ENCODE measurements at places on chromosomes 16 and 17. TPM values are rescaled to one million over a fixed set of nuclear protein-coding genes. Genes with fewer than 3 reads are reported as not detected.

DNA sequence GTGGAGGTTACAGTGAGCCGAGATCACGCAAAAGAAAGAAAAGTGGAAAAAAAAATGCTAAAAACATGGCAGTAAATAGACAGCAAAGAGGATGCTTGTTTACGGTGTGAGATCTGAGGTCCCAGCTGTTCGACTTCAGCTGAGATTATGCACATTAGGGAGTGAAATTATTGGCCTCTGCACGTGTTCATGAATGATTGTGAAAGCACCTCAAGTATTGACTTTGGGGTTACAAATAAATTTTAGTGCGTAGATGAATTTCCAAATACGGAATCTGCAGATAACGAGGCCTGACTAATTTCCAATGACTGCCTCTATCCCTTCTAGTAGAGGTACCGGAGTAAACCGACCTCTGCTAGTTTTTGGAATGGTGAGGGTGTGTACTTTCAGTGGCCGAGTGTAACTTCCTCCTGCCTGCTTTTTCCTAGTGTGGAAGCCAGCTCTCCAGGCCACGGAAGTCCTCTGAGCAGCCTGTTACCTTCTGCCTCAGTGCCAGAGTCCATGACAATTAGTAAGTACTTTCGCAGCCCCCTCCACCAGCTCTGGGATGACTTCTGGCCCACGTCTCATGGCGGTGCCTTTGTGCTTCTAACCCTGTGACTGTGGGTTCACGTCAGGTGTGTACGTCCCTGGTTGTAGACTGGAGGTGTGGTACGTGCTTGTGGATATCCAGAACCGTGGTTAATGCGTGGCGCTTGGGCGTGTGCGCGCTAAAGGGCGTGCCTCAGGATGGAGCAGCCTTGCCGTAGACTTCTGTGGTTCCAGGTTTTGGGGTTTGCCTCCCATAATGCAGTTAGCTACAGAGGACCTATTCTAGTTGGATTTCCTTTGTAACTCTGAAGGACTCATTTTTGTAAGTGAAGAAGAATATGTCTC, 102.1 kb downstream of the SNX29 start:
- DNase-seq: peak; percentile 41

DNA sequence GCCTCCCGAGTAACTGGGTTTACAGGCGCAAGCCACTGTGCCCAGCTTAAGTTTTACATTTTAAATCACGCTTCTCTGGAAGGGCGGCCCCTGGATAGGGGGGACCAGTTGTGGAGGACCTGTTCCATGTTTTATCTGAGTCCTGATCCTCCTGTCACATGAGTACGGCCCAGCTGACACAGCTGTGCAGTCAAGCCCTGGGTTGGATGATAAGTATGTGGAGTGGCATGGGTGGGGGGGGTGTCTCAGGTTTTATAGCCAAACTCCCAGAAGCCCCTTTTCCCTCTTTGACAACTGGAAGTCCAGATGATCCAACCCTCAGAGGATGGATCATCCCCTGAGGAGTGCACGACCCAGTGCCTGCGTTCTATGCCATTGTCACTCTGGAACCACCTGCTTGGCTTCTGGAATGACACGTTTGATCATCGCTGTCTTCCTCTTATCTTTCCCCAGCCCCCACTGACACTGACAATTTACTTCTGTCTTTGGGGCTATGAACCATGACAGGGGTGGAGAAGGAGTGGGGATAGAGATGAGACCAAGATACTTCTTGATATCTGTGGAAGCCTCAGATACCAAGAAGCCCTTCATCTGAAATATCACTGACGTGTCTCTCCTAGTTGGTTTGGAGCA, 191.2 kb downstream of the MSI2 start:
- peak; percentile 23 for DNase-seq

DNA sequence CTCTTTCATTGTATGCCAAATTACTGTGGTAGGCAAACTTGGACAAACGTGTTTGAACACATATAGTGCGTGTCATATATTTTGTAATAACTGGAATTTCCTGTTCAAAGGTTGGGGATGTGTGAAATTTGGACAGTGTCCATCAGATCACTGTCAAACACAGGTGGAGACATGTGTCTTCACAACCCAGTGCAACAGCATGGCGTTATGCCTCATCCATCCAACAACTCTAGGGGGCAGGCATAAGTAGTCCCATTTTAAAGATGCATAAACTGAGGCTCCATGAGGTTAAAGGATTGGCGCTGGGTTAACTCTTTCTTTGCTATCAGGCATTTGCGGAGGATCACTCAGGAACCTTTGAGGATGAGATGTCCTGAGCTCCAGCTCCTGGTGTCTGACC, 103.7 kb downstream of the RBFOX1 start:
- no peak for DNase-seq

DNA sequence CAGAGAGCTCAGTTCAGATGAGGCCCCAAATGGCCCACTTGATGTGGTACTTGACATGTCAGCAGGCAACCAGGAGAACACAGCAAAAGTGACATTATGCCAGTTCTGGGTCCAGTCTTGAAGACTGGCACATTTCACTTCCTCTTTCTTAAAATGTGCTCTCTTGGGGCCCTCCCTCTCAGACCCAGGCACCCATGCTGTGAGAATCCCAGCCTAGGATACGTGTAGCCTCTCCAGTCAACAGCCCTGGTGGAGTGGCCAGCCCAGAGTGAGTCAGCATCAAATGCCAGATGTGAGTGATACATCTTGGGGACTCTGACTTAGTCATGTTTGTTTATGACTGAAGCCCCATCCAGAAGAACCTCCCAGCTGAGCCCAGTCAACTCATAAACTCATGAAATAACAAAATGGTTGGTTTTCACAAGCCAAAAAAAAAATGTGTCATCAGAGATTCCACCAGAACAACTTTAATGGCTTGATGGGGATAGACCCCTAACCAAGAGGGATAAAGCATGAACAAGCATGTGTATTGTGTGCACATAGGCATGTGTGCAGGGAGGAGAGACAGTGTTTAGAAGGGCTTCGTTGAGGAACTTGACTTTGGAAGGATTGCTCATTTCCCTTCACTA, 82.5 kb upstream of the TNRC6C start:
- no peak for DNase-seq

- no peak for DNase-seq
Measured at GRCh38 chr16:85601730-85602401, 11.3 kb upstream of the GSE1 start.

DNA sequence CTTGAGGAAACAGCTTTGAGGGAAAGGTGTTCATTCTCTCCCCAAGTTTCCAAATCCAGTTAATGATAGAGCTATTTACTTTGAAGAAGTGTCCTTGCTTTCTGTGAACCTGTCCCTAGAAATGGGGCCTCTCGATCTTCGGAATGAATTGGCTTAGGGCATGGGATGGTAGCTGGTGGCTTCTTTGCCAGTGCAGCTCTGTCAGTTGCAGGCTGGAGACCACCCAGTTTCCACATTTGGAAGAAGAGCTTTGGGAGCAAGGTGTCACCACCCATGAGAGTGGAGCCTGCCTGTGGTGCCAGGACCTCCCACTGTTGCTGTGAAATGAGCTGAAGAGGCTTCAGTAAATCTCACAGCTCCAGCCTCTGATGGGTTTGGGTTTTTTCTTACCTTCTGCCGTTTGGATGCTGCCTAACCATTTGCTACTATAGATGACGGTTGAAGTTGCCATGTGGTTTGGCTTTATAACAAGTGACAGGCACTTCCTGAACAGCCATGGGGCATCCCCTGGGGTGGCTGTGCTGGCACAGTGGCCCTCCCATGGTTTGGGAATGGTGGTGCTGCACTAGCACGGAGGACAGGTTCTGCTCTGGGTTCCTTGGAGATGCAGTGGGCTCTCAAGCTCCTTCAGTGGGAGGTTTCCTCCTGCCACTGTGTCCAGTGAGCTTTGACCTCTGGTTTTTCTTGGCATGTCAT, 19.5 kb upstream of the SLC5A10 start:
- no peak for DNase-seq

- DNase-seq: no peak
Measured at GRCh38 chr16:21009815-21010214, 109.2 kb downstream of the LYRM1 start.

GRCh38 chr16:73202161-73202729, 154.3 kb upstream of the ZFHX3 start:
- no peak for DNase-seq

- DNase-seq: no peak
Measured at GRCh38 chr16:11094857-11095565, 150.6 kb downstream of the CLEC16A start.

- DNase-seq: no peak
Measured at GRCh38 chr17:67696853-67697498, 20.8 kb upstream of the NOL11 start.

GRCh38 chr16:57575468-57576277, 33.2 kb downstream of the ADGRG5 start:
- DNase-seq: peak; percentile 68

DNA sequence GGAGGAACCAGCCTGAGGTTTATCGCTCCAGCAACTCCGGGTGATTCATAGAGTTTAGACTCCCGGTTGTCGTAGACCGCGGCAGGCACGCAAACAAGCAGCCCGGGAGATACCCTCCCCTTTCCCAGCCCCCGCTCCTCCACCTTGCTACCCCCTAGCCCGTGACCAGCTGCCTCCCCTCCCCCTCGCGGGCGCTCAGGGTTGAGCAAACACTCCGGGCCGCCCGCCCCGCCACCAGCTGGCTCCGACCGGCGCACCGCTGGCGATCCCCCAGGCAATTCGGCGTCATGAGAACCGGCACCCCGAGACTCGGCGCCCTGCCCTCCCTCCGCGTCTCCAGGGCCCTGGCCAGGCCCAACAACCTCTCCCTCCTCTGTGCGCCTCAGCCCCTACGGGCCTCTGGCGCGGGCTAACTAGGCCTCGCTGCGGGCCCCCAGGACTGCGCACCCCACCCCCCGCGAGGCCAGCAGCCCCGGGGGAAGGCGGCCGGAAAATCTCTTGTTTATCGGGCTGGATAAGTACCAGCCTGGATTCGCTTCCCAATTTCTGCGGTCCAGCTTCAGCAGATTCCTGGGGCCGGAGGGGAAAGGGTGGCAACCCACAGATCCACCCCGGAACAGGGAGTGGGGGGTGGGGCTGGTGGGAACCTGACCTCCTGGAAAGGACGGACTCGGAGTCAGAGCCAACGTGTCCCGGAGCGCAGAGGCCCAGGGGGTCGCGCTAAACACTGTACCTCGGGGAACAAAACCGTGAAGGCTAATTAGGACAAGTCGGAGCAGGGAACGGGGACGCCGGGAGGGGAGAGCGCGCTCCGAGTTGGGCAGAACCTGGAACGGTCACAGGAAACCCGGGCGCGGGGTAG, 951 bp upstream of the GPRC5C start:
- DNase-seq: peak; percentile 94

DNA sequence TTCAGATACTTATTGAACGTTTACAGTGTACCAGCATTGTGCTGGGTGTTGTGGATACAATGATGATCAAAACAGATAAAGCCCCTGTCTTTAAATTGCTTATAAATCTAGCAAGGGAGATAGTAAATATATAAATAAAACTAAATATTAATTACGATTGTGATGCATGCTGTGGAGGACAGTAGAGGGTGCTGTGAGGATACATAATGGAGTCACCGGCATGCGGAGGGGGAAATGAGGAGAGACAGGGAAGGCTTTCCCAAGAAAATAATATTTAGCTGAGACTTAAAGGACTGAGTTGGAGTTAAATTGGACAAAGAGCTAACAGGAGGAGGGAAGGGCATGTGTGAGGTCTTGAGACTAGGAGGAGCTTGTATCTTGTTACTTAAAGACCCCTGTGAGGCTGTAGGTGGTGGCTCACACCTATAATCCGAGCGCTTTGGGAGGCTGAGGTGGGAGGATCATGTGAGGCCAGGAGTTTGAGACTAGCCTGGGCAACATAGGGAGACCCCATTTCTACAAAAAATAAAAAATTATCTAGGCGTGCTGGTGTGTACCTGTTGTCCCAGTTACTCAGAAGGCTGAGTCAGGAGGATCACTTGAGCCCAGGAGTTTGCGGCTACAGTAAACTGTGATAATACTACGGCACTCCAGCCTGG, 2.4 kb downstream of the DHRS7B start:
- no peak for DNase-seq

SCGB1C2 gene
- total RNA-seq: not detected

MYH2 gene
- total RNA-seq: not detected

GNGT2 gene
- total RNA-seq: 1.8 TPM

SNF8 gene
- total RNA-seq: 78.8 TPM

MRC2 gene
- total RNA-seq: 232 TPM

SUMO2 gene
- total RNA-seq: 280 TPM

CD79B gene
- 5.1 TPM for total RNA-seq
